ENCODE measurements at places on chromosomes 2 and 18. TPM values are rescaled to one million over a fixed set of nuclear protein-coding genes. Genes with fewer than 3 reads are reported as not detected.

DNA sequence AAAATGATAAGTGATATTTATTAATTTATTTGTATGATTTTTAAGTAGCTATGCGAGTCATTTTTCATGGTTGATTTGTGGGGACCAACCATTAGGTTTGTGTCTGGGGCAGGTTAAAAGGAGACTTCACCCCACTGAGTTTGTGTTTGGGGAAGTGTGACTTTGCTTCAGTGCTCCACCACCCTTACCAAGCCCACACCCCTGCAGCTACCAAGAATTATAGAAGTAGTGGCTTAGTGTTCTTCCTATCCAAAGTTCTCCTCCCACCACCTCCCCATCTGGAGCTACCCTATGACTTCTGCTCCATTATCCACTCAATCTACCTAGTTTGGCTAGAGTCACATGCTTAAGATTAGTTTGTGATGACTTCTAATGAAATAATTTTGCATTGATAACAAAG is 182.1 kb upstream of the ZEB2 start:
- no peak for DNase-seq

DNA sequence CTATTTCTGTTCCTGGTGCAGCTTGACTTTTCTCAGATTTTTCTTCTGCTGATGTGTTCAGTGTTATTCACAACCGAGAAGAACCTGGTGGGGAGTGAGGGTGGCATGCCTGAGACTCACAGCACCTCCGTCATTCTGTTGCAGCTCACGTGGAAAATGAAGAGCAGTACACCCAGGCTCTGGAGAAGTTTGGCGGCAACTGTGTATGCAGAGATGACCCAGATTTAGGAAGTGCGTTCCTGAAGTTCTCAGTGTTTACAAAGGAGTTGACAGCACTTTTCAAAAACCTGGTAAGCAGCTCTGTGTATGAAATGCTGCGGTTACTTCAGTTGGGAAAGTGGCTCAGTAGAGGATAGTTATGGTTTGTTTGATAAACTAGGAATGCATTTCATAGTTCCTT is 90.5 kb downstream of the ASAP2 start:
- DNase-seq, result no peak

DNA sequence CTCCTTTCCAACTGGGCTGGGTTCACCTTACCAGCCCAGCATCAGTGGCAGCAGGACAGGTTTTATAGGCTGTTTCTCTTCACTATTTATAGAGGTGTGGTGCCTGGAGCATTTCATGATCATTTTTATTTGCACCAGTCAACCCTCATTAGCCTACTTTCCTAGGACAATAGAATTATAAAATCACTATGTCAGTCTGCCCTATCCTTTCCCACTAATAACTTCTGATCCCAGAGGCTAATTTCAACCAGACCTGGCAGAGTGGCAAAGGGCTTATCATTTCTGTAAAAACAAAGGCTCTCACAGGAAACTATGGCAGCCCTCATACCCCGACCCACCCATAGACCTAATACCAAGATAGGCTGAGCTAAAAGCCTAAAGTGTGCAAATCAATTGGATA is 243.5 kb upstream of the TMEFF2 start:
- DNase-seq, result no peak

DNA sequence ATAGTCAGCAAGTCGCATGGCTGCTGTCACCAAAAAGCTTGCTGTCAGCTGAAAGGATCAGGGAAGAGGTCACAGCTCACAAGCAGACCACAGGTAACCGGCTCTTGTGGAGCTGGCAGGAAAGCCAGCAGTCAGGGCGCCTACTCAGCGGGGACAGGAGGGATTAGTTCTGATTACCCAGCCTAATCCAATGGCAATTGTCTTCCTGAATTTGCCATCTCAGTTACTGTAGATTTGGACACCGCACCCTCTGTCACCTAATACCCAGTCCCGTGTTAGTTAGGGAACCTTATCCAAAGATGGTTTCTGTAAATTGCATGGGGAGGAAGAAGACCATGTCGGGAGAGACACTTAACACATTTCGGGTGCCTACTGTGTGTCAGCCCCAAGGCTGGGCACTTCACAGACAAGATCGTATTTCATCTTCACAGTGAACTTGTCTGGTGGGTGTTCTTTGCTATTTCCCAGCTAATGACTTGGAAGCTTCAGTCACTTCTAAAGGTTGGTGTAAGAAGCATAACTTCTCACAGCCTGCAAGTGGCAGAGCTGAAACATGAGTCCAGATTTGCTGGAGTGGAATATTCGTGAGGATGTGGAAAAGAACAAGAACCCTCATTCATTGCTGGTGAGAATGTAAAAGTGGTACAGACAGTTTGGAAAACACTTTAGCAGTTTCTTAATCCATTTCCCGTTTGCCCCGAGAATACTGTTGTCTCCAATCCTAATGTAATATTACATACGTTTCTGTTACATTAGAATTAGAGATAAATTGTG is 9.9 kb downstream of the ALPK2 start:
- no peak for DNase-seq

The EGR4 gene
- total RNA-seq, result not detected

Data from heart right ventricle (tissue), 16 donors.